ENCODE measurements at places on chromosomes 11 and 22. TPM values are rescaled to one million over a fixed set of nuclear protein-coding genes. Genes with fewer than 3 reads are reported as not detected.

DNA sequence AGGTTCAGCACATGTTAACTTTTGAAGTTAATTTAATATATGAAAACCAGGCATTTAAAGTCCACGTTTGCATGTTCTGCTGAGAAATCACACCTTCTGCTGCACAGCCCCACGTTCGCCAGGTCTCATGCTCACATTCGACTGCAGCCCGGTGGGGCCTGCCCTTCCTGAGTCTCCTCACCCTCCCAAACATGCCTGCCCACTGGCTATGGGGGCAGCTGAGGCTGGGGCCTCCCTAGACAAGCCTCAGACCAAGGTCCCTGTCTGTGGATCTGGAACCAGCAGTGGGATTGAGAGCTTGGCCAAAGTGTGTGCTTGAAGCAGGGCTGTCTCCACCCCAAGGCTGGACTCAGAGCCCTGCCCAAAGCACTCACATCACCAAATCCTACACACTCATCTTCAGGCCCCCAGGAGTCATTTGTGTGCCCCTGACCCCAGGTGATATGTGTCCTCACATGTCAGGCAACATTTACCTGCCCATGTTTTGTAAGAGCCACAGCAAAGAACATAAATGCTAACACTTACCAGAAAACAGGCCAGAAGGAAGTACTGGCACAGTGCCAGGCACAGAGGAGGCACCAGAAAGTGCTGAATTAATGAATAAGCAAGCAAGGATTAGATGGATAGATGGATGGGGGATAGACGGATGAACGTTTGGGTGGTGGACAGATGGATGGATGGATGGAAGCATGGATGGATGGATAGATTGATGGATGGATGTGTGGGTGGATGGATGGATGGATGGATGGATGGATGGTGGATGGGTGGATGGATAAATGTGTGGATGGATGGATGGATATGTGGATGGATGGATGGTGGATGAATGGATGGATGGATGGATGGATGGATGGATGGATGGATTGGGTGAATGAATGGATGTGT, 9.4 kb upstream of the FADD start:
- no peak for DNase-seq

GRCh38 chr11:114776956-114777355, 98.6 kb downstream of the NXPE2 start:
- no peak for DNase-seq

DNA sequence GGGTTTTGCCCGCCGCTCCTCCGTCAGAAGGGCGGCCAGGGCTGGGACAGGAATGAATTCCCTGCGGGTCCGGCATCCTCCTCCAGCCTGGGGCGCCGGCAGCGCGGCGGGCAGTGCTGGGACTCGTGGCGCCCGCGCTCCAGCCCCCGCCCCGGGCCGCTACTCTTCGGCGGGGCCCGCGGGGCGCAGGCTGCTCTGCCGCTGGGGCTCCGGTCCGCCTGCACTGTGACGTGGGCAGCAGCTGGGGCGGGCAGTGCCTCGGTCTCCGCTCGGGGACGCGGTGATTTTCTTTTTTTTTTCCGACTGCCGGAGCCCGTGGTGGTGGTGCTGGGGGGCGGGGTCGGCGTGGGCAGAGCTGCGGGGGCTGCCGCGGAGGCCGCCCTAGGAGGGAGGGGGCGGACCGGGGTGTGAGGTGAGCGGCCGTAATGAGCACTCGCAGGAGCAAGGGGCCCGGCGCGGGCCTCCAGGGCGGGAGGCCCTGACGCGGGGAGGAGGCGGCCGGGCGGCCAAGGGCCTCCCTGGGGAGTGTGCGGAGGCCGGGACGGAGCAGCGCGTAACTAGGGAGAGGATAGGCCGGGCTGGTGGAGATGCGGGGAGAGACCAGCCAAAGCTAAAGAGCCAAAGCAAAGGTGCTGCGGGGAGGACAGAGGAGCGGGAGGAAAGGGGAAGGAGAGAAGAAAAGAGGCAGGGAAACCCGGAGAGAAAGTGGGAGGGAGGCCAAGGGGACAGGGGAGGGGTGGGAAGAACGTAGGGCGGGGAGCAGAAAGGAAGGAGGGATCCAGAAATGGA, 73.3 kb upstream of the ZBED5 start:
- peak; percentile 85 for DNase-seq

DNA sequence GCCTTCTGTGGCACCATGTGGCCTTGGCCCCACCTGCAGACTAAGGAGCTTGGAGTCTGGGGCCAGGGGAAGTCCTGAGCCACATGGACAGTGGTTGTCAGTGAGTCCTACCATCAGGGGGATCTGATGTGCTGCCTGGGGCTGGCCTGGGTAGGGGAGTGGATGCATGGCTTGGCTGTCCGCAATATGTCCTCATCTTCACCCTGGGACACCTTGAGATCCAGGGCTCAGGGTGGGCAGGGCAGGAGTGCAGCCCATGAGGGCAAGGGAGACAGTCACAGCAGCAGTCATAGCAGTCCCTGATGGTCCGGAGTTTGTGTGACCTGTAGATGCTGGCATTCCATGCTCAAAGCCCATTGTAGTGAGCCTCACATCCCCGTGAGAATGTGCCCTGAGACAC, 256.8 kb upstream of the B3GAT1 start:
- no peak for DNase-seq

RAB6A gene
- polyA plus RNA-seq: 36.9 TPM
